ENCODE measurements at places on chromosomes 1 and 21.
A peak's percentile ranks its signal among the peaks of the same experiment; 100 is the strongest.

GRCh38 chr1:212606395-212607205 is 2.0 kb upstream of the ATF3 start:
- DNase-seq = peak; percentile 22

DNA sequence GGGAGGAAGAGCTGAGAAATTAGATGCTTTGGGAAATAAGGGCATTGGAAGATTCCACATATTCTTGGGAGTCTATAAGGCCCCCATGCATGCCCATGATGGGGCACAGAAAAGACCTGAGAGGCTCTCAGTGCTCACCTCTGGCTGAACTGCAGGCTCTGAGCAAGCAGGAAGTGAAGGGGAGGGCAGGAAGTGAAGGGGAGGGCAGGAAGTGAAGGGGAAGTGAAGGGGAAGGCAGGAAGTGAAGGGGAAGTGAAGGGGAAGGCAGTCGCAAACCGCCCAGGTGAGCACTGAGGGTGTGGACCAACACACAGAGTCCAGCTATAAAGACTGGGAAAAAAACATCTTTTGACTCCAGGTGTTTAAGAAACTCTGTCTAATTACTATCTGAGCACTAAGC is 3.5 kb downstream of the KRTAP10-9 start:
- DNase-seq = no peak

- no peak for DNase-seq
These were observed 96.5 kb downstream of the KCNN3 start for GRCh38 chr1:154773551-154773950.

GRCh38 chr1:16321176-16321867 is 31.0 kb downstream of the FBXO42 start:
- no peak for DNase-seq

GRCh38 chr1:60510162-60510561 is 436.6 kb upstream of the C1orf87 start:
- DNase-seq = no peak

- DNase-seq = no peak
These were observed 2.0 kb upstream of the GJA5 start for GRCh38 chr1:147762233-147763024.

DNA sequence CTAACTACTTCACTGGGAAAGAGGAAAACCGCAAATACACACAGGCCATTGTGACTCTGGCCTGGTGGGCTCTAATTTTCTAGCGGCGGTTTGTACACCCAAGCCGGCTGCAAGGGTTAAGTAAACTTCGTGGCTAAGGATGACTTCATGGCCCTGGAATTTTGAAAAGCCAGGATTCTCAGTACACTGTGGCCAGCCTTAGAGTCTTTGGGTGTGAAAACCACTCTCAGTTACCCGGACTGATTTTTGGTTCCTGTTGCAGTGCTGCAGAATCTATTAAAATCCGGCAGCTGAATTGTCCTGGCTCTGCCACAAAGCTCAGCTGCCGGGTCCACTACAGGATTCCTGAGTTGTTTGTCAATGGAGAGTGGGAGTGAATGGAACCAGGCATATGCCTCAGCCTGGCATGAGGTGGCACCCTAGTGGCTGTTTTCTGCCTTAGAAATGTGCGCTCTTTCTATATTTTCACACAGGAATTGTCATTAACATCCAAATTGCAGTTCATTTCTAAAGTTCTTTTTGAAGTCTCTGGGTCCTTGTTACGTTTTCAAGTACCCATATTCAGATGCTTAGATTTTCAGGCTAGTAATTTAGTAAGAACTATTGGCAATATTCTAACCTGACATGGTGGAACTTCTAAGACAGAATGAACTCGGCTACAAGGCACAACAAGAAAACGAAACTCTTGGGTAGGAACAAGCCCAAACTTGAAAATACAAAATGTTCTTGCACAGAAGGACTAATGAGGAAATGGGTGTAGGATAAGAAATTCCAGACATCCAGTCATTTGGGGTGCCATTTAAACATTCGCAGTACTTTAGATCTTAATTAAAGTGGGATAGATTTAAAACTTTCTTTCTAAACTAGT is 255.9 kb downstream of the NFIA start:
- no peak for DNase-seq

DNA sequence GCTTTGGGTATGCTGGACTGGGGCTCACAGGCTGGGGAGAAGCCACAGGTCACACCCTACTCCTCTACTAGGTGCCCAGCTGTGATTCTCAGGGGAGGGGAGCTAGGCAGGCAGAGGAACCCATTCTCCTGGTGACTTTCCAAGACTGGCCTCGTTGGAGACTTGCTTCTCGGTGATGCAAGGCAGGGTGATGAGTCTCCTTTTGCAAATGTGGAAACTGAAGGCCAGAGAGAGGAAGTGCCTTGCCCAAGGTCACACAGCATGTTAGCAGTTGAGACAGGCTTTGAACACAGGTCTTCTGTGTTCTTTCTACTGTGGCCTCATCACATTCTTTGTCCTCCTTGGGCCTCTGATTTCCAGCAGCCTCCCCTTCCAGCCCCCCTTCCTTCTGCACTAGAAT is 20.5 kb upstream of the C1QA start:
- no peak for DNase-seq

- DNase-seq = no peak
These were observed 279.0 kb downstream of the PTPRU start for GRCh38 chr1:29515170-29515955.

- no peak for DNase-seq
These were observed 266.6 kb upstream of the SGIP1 start for GRCh38 chr1:66267201-66267940.

GRCh38 chr1:78005755-78006154 is 1.0 kb downstream of the DNAJB4 start:
- no peak for DNase-seq

- DNase-seq = no peak
These were observed 32.9 kb downstream of the RASAL2 start for GRCh38 chr1:178126741-178127185.

DNA sequence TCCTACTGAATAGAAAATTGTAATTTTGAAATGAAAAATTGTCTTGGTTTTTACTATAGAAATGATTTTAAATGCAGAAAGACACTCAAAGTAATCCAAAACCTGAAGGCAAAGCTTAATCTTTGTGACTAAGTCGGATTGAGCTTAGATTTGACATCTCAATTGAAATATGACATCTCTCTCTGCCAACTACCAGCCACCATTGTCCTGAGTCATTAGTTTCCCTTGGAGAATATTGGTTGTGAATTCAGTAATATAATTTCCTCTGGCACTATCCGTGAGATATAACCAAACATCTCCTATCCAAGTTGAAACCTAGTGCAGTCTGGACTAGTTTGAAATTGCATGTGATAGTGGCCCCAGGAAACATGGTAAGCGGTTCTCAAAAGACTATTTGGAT is 37.1 kb downstream of the PLA2G4A start:
- DNase-seq = no peak

DNA sequence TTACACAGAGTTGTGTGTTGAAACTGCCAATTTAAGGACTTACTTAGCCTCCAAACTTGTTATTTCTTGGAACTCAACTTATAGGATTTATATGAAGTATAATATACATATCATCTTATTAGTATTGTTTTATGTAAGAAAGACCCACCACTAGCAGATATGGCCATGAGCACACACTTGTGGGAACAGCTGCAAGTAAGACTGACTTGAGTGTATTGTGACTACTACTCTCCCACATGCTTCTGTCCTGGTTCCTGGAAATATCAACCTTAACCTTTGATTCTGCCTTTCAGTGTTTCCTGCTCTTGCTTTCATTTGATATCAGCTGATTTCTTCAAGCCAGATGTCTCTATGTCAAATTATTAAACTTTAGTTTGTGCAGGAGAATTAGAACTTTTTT is 175.3 kb downstream of the MAGI3 start:
- no peak for DNase-seq

DNA sequence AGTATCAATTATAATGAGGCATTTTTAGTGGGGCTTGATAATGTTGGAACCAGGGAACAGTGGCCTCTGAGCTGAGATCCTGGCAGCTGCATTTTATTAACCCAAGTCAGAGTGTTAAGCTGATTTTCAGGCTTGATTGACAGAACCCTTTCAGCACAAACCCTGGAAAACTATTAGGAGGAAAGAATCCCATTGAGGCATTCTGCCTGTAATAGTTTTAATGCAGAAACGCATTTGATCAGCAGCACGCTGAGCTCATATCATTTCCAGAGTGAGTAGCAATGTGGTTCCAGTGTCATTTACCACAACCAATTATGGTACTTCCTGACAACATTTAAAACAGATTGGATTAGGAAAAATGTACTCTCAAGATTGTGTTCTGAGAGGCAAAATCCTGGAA is 78.3 kb upstream of the BARHL2 start:
- no peak for DNase-seq

DNA sequence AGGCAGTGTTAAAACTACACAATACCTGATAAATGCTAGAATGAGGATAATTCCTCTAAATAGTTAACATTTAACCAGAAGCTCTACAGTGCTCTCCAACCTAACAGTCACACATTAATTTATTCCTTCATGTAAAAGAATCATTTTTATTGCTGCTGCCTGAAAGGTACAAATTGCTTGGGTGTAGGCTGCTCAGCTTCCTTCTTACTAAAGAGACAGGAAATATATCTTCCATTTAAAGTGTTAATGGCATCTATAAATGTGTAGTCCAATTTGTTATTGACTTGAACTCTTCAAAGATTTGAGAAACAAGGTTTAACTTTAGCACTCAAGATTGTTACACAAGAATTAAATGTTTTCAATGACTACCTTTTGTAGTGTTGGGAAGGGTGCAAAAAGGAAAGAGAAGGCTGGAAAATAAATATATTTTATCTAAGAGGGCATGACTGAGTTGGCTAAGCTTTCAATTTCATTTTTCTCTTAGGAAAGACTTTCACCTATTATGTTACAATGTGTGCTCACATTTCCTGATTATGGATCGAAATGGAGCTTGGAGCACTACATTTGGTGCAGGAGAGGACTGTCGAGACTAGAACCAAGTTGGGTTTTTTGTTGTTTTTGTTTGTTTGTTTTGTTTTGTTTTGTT is 105.5 kb upstream of the CACYBP start:
- DNase-seq = no peak

All from stimulated activated CD8-positive, alpha-beta memory T cell treated with anti-CD3 and anti-CD28 coated beads, Interleukin-12 subunit alpha, Interleukin-12 subunit beta, amount 100 ng/mL, for 4 hours (primary cell).